ENCODE measurements at places on chromosomes 3 and 15.

GRCh38 chr3:172846103-172846561, 95.6 kb downstream of the ECT2 start:
- no peak for DNase-seq

GRCh38 chr3:120407508-120408287, 43.1 kb downstream of the FSTL1 start:
- no peak for DNase-seq

DNA sequence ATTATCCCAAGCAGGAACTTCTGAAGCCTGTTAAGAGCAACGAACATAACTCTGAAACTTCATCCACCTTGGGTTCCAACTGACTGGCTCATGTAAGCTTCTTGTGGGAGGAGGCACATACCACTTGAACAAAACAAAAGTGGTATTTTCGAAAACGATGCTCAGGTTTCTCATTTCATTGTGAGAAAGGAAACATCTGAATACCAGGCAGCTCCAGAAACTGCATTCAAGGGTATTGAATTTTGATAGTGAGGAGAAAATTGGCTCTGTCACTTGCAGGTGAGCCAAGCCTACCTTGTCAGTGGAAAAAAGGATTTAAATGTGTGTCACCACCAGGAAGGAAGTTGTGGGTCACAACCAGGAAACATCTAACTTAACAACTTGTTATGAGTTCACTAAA, 218.1 kb upstream of the SATB1 start:
- DNase-seq, result no peak

DNA sequence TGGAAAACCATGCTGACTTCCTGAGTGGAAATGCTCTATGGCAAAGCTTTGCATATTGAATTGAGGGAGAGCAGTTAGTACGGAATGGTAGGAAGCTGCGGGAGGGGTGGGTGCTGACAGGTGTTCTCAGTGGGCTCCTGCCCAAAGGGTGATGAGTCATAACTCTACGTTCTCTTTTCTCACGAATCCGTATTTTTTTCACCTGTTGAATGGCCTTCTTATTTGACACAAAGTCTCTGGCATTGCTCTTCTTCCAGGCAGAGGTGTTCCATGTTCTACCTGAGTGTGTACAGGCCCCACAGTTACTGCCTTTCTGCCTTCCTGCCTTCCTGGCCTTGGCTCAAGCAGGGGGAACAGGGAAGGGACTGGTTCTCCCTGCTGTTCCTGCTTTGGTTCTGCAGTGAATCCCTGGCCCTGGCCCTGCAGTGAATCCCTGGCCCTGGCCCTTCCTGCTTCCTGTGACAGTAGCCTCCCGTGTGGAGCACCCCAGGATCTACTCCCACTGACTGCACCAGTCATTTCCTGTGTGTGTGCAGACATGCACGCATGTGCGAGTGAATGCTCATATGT, 31.9 kb downstream of the TRAK1 start:
- DNase-seq, result no peak

DNA sequence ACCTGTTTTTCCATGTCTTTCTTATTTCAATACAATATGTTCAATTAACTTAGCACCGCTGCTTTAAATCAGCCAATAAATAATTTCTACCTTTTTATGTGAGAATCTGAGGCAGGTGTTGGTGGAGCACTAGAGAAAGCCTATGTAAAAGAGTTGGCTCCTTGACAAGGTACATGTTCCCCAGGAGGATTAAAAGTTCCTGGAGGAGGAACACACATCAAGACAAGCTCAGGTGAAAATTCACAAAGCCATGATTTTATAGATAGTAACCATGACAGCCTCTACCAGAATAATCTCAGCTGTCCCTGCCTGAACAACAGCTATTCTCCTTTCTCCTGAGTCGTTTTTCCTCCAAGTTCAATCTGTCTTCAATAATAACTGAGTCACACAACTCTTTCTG, 3.4 kb upstream of the ZBED2 start:
- DNase-seq, result no peak

GRCh38 chr3:33064929-33065328, 32.0 kb downstream of the GLB1 start:
- no peak for DNase-seq

- no peak for DNase-seq
Measured at GRCh38 chr3:154851644-154852043, 228.5 kb upstream of the MME start.

DNA sequence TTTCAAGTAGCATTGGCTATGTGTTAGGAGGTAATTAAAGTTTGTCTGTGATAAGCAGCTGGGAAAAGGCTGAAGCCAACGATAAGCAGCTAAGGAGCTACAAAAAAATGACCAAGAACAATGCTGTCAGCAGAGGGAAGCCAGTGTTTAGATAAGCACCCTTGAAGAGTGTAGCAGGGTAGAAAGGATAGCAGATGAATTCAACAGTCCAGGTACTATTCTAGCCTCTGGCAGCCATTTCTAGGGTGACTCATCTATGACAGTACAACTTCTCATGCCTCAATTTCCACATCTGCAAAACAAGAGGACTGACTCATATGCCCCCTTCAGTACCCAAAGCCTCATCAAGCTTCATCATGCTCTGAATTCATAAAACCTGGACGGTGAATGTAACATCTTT, 617.6 kb upstream of the UBE2E2 start:
- no peak for DNase-seq

DNA sequence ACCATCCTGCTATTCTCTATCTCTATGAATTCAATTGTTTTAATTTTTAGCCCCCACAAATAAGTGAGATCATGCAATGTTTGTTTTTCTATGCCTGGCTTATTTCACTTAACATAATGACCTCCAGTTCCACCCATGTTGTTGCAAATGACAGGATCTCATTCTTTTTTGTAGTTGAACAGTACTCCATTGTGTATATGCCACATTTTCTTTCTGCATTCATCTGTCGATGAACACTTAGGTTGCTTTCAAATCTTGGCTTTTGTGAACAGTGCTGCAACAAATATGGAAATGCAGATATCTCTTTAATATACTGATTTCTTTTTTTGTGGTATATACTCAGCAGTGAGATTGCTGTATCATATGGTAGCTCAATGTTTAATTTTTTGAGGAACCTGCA, 58.7 kb downstream of the RETNLB start:
- DNase-seq, result no peak

DNA sequence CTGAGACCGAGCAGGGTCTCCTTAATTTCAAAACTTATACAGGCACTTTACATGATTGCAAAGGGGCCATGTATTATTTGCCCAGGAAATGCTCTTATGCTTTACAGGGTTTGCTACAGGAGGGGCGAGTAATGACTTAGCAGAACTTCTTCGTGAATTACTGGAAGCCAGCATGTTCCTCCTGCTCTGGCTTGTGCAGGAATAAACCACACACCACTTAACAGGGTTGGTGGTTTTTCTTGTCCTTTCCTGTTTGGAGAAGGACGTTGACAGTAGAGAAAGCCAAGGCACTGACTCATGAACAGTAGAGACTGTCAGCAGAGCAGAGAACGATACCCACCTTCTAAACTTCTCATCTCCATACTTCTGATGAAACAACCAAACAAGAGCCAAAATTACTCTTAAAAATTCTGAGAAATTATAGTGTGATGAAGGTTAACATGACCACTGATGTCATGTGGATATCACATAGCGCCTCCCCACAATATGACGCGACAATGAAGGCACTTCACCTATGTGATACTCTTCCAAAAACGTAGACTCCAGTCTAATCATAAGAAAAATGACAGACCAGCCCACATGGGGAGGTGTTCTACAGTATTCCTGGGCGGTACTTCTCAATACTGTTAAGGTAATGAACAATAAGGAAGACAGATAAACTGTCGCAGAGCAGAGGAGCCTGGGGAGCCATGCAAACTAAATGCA, 24.7 kb upstream of the MCTP2 start:
- no peak for DNase-seq

- no peak for DNase-seq
Measured at GRCh38 chr3:38097446-38098375, 39.2 kb downstream of the ACAA1 start.

- no peak for DNase-seq
Measured at GRCh38 chr15:90539789-90540188, 10.1 kb downstream of the CRTC3 start.

- DNase-seq, result no peak
Measured at GRCh38 chr3:140933109-140933508, 8.5 kb upstream of the SLC25A36 start.

DNA sequence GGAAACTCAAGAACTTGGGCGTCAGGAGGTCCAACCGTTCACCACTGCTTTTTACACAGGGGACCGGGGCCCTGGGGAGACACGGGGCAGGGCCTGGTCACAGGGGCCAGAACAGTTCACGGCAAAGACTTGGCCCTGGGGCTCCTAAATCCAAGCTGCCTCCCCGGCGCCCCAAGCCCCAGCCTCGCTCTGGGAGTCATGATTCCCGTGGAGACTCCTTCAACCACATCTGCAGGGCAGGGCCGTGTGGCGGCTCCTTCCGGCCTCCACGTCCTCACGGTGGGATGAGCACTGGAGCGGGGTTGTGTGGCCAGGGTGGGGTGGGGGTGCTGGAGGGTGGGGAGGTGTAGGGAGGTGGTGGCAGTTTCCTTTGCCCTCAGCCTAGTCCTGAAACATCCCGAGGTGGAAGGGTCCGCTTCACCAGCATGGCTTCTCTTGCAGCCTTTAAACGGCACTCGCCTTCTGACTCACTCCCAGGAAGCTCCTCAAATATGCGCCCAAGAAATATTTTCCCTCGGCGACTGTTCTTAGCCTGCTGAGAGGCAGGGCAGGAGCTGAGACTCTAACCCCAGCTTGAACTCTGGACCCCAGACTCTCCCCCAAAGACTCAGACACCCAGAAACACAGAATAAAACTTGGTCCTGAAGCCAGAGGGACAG, 1.8 kb downstream of the MUC4 start:
- DNase-seq, result no peak

GRCh38 chr3:144433006-144433405, 461.4 kb downstream of the DIPK2A start:
- no peak for DNase-seq

GRCh38 chr3:140148824-140149390, 213.9 kb downstream of the CLSTN2 start:
- no peak for DNase-seq

DNA sequence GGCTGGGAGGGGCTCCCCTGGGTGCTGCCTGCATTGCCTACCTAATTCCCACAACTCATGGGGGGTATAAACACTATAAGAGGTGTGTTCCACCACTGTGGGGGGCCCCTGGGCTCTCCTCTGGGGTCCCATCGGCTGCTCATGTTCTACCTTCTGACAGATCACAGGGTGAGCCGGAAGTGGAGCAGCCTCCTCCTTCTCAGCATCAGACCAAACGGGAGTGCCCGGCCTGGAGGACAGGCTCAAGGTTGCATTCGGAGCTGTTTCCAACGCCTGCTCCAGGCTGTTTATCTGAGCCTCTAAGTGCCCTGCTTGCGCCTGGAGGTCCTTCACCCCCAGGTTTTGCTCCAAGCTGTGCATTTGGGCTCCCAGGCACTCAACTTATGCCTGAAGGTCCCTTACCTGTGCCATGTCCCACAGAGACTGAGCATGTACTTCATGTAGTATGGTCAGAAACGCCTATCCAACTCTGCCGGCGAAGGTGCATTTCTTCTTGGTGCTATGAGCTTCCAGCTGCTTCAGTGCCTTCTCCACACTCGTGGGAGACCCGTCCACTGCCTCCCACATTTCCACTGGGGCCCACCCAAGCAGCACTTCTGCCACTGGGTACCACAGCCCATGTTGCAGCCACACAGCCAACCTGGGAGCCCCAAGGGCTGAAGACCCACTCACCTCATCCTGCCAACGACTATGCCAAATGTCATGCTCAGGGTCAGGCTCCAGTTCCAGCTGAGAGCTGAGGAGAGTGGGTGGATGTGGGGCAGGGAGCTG, 232.1 kb downstream of the IGSF11 start:
- no peak for DNase-seq

GRCh38 chr3:46923559-46924350, 46.2 kb downstream of the PTH1R start:
- DNase-seq, result no peak

DNA sequence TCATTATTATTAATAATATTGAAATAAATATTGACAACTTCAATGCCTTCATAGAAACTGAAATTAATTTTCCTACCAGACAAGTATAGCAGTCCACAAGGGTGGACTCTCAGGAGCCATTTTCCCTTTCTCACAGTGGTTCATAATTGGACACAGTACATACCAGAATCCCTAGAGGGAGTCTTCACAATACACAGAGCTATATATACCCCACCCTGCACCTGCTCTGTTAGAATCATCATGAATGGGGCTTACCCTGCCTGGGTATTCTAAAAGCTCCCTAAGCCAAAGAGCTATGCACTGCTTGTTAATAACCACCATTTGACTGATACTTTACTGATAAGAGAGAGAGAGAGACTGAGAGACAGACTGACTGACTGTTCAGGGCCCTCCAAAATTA, 134.9 kb downstream of the FEZF2 start:
- DNase-seq, result no peak

- DNase-seq, result no peak
Measured at GRCh38 chr15:77988347-77989295, 88.9 kb downstream of the TBC1D2B start.

DNA sequence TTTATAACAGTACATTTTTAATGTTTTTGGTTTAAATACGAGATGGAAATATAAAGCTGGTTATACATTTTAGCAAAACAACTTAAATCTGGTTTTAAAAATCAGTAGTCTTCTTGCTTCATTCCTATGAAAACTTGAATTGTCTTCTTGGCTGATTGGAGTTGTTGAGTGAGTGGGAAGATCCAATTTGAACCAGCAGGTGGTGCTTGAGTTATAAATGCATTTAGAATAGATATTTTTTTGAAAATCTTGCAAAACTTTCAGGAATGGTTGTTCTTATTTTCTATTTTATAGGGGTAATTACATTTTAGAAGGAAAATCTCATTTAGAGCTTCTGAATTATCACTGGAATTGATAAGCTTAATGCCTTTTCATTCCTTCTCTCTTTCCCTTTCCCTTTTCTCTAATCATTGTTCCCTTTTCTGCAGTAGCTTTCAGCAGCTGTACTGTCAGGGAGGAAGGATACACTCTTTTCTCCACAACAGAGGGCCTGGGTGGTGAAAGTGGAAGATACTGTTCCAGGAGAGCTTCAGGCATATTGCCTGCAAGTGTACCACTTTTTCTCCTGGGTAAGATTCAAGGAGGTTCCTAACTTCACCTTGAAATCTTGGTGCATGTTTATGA, 335.6 kb downstream of the NLGN1 start:
- DNase-seq, result no peak

DNA sequence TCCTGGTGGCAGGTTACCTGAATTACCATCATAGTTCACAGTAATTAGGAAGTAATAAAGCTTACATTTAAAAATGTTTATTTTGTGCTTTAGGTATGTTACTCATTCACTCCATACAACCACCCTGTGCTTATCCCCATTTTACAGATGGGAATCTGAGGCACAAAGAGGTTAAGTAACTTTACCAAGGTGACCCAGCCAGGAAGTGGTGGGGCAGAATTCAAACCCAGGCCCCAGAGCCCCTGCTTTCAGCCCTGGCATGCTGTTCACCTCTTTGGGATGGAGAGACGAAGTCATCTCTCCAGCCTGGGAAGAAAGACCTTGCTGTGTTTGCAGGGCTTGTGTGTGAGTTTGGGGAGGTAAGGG, 285.6 kb upstream of the TPM1 start:
- DNase-seq, result no peak

GRCh38 chr15:93219859-93220420, 130.9 kb upstream of the RGMA start:
- no peak for DNase-seq

All from HTR-8/SVneo (cell line).